ENCODE measurements at places on chromosomes 16 and 17.

GRCh38 chr16:23182679-23183542, at the start of gene SCNN1G:
TSS of gene SCNN1G (plus strand) at chr16:23182745. CDS start at chr16:23186272, 3,527 bp downstream.
- no peak for DNase-seq

GRCh38 chr16:66425651-66426050, 1.4 kb upstream of the BEAN1 start:
- no peak for DNase-seq

DNA sequence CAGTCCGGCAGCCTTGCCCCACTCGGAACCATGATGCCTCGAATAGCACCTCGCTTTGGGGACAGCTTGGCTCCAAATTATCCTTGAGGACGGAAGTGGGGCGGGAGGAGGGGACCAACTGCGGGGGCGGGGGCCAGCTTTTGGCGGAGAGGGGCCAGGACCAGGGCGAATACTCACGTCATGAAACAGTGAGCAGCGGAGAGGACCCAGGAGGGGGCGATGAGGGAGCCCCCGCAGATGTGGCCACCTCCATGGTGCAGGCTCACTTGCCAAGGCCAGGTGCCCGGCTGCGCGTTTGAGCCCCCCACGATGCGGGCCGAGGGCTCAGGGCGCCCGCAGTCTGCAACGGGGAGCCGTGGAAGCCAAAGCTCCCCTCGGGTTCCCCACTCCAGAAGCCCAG, 970 bp downstream of the PRSS36 start:
- no peak for DNase-seq

GRCh38 chr17:40597156-40597555, 31.9 kb upstream of the CCR7 start:
- DNase-seq: no peak

DNA sequence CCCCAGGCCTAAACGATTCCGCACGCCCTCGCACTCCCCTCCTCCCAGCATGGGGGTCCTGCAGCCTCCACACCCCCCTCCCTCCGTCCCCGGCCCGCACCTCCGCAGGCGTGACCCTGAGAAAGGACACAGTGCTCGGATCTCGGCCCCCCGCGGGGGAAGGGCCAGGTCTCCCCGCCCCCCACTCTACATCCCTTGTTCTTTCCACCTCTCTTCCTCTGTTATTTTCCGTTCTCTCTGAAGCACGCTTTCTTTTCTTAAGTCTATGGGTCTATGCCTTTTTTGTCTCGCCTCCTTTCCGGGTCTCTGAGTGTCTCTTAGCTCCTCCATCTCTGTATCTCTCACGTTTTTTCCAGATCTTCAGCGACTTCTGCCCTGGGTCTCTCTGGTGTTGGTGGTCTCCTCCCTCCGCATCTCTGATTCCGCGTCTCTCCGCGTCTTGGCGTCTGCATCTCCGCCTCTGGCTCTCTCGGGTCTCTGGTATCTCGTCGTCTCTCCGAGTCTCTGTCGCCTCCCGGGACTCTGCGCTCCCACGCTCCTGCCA, 2.1 kb upstream of the HES7 start:
- DNase-seq: no peak

DNA sequence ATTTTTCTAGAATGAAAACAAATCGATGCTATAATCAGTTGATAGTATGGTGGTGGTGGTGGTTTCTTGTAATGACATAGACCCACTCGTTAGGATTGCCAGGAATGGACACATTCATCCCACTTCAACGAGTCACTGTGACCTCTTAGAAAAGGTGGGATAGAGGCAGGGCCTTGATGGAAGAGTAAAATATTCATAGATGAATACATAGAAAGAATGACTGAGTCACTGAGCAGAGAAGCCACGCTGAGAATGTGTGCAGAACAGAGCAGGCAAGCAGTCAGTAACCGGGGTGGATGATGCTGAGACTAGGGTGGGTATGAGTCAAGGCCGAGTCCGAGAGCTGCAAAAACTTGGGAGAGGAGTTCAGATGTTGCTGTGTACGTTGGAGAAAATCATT, 129.9 kb downstream of the PITPNC1 start:
- DNase-seq: peak; percentile 83

DNA sequence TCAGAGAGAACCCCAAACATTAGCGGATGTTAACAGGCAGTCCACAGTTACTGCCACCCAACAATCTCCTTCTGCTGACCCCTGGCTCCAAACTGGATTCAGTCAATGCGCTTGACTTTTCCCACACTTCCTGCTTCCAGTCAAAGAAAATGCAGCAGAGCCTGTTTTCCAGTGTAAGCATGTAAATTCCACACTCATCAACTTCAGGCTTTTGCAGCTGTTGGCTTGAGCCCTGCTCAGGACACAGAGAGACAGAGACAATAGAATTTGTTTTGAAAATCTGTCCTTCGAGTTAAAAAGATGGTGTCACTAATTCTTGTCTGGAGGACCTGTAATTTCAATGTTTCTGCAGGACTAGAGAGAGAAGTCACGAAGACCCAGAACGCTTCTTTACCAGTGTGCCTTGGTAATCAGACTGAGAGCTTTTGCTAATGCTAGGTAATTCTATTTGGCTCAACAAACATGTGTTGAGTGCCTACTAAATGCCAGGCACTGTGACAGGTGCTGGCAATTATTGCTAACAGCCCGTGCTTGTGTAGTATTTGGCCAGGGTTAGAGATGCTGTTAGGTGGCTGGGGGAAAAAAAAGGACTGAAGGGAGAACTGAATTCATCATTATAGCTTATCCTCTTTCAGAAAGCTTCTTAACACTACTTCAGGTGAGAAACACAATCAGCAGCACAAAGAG, 32.5 kb downstream of the HOXB1 start:
- DNase-seq: no peak

DNA sequence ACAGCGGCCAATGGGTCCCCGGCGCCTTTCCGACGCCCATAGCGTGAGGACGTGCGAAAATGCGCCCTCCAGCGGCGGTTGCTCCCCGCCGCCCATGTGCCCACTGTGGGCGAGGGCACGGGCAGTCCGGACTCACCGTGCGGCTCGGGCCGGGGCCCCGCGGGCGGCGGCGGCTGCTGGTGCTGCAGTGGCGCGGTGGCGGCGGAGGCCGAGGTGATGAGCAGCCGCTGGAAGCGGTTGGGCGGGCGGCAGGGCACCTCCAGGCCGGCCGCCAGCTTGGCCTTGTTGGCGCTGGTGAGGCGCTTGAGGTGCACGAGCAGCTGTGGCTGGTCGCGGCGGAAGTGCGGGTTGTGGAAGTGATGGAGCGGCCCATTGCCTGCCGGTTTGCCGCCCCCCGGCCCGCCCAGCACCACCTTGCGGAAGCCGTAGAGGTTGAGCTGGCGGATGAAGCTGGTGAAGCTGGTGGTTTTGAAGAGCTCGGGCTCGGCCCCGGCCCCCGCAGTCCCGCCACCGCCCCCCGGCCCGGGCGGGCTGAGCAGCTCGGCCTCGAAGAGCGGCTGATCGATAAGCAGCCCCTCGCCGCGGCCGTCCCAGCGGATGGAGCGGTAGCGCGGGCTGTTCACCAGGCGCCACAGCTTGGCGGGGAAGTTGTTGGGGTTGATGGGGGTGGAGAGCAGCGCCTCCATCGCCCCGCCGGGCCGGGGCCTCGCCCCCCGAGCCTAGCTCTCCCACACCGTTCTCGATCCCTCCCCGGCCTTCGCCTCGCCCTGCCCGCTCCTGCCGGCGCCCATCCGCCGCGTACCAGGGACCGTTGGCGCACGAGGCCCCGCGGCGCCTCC, at the start of gene HSF5:
Gene HSF5 (minus strand): TSS at position 820 of the 839 bp plus-strand sequence. CDS start 134 bp downstream, at position 686.
- DNase-seq: peak; percentile 16

GRCh38 chr16:2773188-2773968, 3.7 kb downstream of the ELOB start:
- peak; percentile 24 for DNase-seq

DNA sequence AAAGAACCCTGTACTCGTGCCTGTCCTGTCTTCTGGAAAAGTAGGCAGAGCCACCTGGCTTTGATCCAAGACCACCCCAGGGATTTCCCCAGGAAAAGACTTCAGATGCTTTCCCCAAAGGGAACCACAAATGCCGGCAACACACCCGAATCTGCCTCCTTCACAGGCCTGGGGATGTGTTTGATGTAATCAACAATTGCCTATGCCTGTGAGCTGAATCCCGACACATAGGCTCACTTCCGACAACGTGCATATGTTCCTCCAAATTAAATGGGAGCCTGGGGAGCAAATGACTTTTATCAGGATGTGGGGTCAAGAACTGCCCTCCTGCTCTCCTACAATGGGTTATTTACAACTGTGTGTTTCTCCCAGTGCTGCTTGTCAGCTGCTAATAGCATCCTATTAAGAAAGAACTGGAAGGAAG, 535.2 kb upstream of the CDH11 start:
- peak; percentile 29 for DNase-seq

DNA sequence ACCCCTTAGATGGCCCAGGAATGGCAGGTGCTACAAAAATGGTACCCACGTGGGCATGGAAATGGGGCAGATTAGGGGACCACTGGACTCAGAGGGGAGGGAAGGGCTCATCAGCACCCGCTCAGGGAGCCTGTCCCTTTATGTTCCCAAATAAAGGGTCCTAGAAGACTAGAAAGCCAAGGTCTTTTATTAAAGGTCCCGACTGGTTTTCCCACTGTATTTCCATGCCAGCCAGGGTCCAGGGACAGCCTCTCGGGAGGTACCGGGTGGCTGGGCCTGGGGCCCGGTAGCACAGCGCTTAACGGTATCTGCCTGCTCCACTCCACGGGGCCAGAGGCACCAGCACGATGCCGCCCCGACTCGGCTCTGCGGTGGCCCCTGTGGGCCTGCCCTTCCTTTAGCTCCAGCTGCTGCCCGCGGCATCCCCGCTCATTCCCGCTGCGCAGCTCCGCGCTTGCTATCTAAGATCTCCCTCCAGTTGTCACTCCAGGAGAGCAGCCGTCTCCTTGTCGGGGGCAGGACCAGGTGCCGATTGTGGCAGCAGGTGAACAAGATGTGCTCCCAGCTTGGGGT, 1.4 kb downstream of the NT5C start:
- DNase-seq: no peak

- no peak for DNase-seq
Measured at GRCh38 chr17:81322271-81323082, 27.4 kb upstream of the SLC38A10 start.

DNA sequence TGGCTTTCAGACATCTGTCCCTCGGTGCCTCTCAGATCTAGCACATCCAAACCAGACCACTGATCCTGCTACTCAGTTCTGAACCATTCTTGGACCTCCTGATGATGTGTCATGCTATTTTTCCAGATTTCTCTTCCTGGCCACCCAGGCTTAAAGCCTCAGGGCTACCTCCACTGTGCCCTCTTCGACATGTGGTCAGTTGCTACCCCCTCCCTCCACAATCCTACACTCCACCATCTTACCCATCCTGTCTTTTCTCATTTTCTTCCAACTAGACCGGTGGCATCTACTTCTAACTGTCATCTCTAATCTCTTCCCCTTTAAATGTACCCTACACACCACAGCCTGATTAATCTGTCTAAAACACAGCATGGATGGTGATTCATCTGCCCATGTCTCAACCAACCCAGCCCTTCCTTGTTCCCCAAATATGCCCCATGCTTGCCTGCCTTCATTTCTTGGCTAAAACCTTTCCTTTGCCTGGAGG, 478.6 kb downstream of the SLC39A11 start:
- peak; percentile 43 for DNase-seq

DNA sequence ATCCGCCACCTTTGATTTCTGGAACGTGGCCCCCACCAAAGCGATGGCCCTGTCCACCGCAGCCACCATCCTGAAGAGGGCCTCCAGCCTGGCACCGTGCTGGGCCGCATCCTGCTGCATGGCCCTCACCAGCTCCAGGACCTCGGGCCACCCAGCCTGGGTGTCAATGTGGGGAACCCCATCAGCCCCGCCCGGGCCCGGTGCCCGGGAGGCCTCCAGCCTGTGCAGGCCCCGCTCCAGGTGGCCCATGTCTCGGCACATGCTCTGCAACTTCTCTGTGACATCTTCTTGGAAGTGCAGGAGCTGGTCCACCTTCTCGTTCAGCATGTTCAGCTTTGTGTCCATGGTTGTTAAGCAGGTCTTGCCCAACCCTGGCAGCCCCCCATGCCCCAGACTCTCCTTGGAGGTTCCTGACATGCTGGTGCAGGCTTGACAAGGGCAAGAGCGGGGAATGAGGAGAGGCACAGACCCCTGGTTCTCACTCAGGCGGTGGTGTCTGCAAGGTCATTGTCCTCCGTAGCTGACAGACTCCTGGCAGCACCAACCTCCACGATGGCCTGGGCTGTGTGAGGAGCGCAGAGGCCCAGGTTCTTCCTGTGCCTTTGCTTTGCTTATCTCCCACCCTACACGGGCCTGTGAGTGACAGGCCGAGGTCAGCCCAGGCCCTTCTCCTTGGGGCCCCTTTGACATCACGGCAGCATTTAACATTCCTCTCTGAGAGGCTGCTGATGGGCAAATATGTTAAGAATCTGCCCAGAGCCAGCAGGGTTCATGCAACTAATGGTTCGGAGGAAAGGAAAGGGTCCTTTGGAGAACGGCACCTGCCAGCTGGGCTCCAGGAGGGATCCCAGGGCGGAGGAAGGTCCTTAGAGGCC, at the start of gene MYLK3:
Gene MYLK3 (minus strand): TSS at position 568 of the 875 bp plus-strand sequence. CDS start 151 bp downstream, at position 417.
- peak; percentile 13 for DNase-seq

DNA sequence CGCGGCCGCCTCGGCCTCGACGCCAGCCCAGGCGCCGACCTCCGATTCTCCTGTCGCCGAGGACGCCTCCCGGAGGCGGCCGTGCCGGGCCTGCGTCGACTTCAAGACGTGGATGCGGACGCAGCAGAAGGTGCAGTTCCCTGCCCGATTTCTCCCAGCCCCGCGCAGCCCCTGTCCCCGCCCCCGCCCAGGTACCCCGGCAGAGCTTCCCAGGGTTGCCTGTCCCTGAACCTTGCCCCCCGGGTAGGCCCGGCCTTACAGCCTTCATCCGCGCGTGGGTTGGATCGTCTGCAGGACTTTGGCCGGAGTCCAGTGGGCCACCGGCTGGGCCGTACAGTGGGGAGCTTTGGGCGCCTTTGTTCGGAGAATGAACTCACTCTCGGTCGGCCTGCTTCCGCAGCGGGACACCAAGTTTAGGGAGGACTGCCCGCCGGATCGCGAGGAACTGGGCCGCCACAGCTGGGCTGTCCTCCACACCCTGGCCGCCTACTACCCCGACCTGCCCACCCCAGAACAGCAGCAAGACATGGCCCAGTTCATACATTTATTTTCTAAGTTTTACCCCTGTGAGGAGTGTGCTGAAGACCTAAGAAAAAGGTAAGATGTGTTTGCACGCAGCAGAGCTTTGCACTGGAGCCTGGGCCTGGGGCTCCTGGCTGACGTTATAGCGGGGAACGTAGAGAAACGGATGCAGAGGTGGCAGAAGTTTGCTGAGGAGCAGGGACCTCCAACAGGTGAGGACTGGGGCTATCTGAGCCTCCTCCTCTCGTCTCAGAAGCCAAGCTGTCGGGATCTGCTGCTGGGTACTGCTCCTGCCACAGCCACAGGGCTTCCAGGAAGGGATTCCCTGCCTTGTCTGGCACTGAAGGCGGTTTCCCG, 593 bp downstream of the GFER start:
- no peak for DNase-seq

- no peak for DNase-seq
Measured at GRCh38 chr17:347309-347899, 5.2 kb downstream of the RPH3AL start.

- peak; percentile 56 for DNase-seq
Measured at GRCh38 chr17:81685108-81685507, 1.3 kb downstream of the HGS start.

GRCh38 chr17:20206068-20206467, 196.9 kb downstream of the SPECC1 start:
- DNase-seq: peak; percentile 41
